ENCODE measurements at places on chromosomes 6 and 20.

- no peak for DNase-seq
Measured at GRCh38 chr6:5290097-5290496, 28.8 kb downstream of the FARS2 start.

DNA sequence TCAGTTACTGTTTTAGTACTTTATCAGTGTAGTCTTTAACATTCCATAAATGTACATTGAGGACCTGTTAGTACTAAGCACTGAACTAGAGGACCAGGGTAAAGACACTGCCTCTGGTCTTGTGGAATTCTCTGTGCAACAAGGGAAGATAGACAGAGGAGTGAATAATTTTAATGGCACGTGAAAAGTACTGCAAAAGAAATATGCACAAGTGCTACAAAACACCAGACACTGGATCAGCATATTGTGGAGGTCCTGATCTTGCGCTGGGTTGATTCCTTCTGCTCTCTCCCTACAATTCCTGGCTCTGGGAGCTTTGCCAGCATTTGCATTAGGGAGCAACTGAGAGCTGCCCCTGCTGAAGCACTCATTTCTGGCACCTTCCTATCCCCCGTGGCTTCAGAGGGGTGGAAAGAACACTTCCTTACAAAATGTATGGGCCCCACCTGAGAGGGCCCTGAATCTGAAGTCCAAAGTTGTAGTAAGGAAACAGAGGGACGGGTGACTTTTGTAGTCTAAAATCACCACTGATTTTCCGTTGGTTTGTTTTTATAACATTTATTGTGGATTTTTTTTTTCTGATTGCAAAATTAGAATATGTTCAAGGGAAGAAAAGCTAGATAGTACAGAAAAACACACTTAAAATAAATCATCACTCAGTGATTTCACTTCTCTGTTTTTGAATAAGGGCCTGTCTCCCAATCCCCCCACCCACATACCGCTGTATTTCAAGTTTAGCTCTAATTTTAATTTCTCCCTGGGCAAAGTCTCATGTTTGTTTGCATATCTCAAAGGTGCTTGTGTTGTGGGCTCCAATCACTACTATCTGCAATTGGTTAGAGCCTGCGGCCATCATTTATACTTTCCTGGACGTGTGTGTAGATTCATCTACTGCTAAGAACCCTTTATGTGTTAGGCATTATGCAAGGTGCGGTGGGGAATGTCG lies 4.9 kb downstream of the PKIG start:
- DNase-seq: no peak

- no peak for DNase-seq
Measured at GRCh38 chr6:90370493-90370959, 73.9 kb upstream of the BACH2 start.

GRCh38 chr6:51856508-51856907 lies 230.9 kb downstream of the PKHD1 start:
- no peak for DNase-seq

DNA sequence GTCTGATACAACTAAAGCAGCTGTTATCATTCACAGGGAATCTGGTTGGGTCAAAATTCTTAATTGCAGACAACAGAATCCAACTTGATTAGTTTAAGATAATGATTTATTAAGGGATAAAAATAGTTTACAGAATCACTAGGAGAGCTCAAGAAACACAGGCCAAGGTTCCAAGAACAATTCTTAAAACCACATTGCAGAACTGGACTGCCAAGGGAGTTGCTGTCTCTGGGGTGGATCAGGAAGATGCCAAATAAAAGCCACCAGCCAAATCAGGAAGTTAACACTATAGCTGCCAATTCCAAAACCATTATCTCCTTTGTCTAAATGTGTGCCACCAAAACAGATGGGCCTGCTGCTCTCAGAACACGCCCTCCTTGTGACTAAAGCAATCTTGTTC lies 53.7 kb downstream of the NUDT3 start:
- DNase-seq: peak; percentile 66

GRCh38 chr6:96184798-96185197 lies 169.0 kb downstream of the FUT9 start:
- no peak for DNase-seq

GRCh38 chr6:128413291-128413690 lies 107.1 kb downstream of the PTPRK start:
- DNase-seq: no peak

DNA sequence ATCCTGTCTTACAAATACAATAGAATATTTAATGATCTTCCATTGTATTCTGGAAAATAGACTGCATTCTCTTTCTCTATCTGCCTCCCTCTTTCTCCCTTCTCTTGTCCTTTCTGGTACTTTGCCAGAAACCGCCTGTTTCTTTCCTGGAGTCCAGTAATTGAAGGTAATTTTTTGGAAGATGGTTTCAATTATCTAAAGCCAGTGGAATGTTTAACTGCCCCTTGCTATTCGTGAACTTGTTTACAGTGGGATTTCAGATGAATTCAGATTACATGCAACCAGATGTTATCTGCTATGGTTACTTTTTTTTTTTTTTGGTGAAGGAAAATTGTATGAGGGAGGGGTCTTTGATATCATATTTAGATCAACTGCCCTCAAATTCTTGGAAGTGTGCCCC lies 655.5 kb upstream of the FLRT3 start:
- no peak for DNase-seq

- DNase-seq: peak; percentile 48
Measured at GRCh38 chr6:43076464-43077332, 584 bp downstream of the PTK7 start.

DNA sequence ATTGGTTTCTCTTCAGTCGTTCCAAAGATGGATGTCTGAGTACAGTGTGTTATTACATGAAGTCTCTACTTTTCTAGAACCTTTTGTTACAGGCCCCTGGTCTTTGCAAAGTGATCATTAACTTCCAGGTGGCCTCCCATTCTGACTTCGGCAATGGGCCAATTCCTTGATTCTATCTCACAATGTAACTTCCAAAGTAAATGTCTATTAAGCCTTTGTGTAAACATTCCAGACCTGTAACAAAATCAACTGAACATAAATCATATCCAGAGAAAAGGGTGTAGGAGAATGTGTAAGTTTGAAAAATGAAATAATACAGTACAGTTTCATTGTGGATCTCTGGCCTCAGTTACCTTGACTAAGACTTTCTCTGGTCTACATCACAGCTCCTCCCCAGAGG lies 187.8 kb upstream of the JAG1 start:
- DNase-seq: no peak

DNA sequence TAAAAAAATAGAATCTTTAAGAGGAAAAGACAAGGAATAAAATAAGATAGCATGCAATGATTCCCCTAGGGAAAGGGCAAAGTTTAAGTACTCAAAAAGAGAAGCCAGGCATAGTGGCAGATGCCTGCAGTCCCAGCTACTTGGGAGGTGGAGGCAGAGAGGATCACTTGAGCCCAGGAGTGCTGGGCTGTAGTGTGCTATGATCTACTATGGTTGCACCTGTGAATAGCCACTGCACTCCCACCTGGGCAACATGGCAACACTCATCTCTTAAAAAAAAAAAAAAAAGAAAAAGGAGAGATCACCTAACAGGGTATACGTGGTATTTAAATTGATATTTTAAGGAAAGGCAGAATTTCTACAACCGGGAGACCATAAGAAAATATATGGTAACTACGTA lies 16.0 kb downstream of the EPHA7 start:
- DNase-seq: no peak

GRCh38 chr6:89970609-89971337 lies 76.5 kb downstream of the GJA10 start:
- DNase-seq: peak; percentile 21

- DNase-seq: no peak
Measured at GRCh38 chr6:11734861-11735613, 43.6 kb downstream of the ADTRP start.

GRCh38 chr6:53833155-53833554 lies 38.4 kb downstream of the LRRC1 start:
- DNase-seq: no peak

DNA sequence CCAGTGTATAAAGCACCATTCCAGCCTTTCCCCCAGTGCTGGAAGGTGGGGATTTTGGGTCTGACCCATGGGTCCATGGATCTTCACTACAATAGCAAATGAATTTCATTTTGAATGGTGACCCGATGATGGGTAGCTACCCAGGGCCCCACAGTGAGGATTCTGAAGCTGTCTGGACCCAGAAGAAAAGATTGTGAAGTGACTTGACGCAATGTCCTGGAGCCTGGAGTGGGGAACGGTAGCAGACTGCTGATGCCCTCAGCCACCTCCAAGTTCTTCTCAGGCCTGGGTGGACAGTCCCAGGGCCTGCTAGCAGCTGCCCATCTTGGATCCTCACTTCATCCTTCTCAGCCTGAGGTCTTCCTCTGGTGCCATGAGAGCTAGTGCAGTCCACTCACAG lies 23.4 kb upstream of the SLC32A1 start:
- DNase-seq: no peak

DNA sequence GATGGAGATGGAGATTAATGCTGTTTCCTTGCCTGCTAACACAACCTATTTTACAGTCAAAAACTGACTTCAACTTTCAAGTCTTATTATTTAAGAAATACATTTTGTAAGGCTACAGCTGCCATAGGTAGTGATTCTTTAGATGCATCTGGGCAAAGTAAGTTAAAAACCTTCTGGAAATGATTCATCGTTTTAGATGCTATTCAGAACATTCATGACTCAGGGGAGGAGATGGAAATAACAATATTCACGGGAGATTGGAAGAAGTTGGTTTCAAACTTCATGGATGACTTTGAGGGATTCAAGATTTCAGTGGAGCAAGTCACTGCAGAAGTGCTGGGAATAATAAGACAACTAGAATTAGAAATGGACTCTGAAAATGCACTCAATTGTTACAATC lies 174.9 kb upstream of the GGTLC1 start:
- DNase-seq: no peak

DNA sequence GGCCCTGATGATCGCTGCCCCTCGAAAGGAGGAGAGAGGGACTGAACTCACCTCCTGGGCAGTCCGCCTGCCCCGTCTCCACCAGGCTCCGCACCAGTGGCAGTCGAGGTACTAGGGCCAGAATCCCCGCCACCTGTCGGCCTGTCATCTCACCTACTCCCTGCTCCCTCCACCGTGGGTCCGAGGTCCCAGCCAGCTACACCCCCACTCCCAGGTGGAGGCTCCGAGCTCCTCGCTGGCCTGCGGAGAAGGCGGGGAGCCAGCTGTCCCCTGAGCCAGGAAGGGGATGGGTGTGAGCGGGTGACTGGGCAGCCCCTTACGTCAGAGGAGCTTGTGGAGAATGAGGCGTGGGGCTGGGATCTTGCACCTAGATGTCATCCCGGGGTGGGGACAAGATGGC lies 1066.5 kb upstream of the MANEA start:
- DNase-seq: no peak

DNA sequence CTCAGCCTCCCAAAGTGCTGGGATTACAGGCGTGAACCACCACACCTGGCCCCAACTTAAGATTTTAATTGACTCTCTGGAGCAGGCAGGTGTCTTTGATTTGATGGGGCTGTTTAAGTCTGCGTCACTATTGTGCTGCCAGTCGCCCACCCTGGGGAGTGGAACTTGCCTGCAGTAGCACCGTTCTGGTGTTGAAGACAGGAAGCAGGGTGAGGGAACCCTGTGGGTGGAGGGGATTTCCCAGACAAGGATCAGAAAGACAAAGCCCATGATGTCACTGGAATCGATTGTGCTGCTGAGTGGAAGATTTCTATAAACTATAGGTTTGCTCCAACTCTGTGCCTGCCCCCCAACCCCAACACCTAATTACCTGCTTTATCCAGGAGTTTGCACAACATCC lies 11.0 kb downstream of the ALDH8A1 start:
- no peak for DNase-seq

DNA sequence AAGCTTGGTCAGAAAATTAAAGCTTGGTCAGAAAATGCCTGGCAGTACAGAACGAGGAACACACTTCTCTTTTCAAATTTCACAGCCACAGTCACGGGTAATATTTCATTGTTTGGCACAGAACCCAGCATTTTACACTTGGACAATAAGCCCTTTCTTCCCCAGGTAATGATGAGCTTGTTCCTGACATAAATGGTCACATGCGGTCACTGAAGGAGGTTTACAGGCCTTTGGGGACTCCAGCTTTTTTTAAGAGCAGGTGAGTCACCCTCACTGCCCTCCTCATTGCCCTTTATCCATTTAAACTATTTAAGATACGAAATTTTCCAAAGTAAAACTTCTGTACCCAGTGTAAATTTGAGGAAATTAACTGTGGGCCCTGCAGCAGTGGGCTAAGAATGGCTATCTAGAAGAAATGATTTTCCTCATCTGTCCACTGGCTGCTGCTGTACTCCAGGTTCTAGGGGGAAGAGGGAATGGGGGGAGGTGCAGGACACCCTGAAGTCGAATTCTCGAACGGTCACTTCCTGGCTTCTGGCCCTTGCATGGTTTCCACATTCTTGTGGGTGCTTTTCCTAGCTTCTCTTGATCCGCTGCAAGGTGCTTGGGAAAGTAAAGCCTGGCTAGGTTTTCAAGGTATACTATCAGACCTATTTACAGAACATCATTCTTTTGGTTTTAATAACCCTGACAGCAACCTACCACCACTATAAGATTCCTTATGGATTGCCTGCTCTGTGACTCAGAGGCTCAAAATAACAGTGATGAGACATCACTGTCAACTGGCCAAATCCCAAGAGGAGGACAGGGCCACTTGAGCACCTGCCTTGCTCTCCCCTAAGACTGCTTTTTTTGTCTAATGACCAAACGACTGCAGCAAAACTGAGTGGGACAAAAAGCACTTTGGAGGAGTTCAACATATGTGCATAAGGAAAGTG lies 75.8 kb downstream of the PREP start:
- no peak for DNase-seq

DNA sequence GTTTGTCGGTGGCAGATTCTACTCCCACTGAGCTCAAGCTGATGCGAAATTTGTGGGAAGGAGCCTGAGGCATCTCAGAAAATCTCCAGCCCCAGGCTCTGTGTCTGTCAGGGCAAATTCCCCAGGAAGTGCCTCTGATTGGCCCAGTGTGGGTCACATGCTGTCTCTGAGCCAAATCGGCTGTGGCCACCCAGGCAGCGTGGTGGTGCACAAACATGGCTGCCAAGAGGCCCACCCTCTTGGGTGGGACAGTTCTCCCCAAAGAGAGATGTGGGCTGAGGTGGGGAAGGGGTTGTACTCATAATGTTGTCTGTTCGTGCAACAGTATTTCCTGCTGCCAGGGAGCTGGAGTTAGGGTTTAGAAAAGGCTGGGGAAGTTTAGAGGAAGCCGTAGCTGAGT lies 130.6 kb downstream of the BMP7 start:
- no peak for DNase-seq

DNA sequence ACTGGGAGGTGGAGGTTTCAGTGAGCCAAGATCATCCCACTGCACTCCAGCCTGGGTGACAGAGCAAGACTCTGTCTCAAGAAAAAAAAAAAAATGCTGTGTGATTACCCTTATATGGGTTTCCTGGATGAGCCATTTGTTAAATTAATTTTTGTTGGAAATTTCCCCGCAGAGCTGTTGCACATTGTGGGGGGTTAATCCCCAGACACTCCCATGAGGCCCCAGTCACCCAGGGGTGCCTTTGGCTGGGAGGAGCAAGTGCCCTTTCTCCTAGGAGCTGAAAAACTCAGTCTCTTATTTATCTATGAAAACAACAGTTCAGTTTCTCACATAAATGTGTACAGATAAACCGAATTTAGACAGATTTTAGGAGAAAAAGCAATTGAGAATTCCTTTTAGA lies 4.7 kb upstream of the DEFB132 start:
- no peak for DNase-seq

All from KBM-7 (cell line).